Coronary artery (tissue), 2 donors: ENCODE measurements at places on chromosomes 11 and 22.

- no peak for DNase-seq
Observed at GRCh38 chr22:47064016-47064415, 301.6 kb downstream of the TBC1D22A start.

DNA sequence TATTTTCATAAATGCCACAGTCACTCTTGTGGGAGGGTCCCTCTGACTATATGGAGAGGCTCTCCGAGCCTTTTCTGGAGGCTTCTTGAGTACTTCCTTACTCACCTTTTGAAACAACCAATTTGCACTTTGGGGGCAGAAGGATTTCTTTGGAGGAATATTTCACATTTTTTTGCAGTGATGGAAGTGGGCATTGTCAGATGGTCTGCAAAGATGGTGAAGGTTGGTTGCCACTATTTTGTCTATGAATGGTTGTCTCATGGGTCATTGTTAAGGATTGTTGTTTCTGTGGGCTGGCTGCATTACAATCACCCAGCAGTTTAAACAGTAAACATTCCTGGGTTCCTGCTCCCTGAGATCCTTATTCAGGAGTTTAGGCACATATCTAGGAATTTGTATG is 388.2 kb downstream of the TMEM135 start:
- no peak for DNase-seq

DNA sequence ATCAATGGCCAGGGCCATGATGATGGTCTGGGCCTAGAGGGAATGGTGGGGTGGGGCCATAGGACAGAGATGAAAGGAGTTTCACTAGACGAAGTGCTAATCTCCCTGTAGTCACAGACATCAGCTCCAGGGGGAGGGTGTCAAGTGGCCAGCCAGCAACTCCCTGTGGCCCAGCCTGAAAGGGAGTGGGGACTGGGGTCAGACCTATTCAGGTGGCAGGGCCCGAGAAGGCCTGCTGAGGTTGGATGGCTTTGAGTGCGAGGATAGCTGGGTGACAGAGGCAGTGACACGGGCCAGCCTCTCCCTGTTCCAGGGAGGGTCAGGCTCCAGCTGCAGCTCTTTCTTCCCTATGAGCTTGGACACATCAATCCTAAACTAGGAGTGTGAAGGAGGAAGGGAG is 11.0 kb downstream of the TOB2 start:
- no peak for DNase-seq

- DNase-seq, result no peak
Observed at GRCh38 chr11:122634501-122634900, 21.0 kb upstream of the UBASH3B start.

DNA sequence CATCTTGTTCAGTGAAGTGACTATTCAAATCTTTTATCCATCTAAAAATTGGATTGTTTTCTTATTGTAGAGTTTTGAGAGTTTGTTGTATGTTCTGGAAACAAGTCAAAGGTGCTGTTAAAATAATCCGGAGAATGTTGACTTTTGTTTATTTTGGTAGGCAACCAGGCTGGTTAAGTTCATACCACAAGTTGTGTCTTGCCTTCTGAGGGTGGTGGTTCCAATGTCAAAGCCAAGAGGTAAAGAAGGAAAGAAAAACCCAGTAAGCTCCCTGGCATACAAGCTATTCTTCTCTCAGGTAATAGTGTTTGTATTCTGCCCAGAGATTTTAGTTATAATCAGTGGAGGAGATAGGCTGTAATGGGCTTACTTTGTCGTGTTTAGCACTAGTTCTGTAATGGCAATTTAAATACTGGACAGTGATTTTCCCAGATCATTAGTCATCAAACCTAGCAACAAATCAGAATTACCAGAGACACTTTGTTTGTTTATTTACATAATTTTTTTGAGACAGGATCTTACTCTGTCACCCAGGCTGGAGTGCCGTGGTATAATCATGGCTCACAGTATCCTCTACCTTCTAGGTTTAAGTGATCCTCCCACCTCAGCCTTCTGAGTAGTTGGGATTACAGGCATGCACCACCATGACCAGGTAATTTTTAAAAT is 15.1 kb upstream of the CSRP3 start:
- no peak for DNase-seq

GRCh38 chr11:126415128-126415527 is 59.6 kb downstream of the ST3GAL4 start:
- DNase-seq, result peak; percentile 91

DNA sequence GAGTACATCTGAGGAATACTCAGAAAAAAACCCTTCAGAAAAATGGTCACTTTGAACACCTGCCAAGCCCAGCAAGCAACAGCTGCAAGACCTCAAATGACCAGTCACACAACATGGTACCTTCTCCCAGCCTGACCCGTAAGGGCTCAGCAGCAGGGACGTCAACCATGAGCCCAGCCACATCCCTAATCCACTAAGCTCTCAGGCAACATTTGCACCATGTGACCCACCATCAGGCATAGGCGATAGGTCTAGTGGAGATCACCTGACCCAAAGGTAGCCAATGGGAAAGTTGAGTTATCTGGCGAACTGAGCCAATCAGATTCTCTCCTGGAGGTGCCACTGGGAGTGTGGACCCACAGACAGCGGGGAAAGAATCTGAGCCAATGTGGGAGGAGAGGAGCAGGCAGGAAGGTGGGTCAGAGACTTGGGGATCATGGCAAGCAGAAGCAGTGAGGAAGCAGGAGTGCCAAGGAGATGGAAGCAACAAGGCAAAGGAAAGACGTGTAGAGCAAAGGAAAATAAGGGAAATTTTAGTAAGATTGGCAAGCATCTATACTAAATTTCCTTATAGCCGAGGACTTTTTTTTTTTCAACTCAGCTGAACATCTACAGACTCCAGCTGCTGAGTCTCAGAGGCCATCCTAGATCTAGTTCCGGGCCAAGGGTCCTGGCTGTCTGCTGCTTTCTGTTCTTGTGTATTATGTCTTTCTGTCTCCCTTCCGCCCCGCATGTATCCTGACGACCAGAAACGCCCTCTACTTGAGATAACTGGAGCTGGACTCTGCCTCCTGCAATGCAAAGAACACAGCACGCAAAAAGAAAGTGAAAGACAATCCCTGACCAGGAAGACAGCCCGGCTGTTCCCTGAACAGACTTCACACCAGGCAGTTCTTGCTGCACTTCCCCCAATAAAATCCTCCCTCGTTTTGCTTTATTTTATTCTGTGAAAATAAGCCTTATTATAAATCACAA is 11.0 kb upstream of the PLAAT2 start:
- DNase-seq, result no peak

DNA sequence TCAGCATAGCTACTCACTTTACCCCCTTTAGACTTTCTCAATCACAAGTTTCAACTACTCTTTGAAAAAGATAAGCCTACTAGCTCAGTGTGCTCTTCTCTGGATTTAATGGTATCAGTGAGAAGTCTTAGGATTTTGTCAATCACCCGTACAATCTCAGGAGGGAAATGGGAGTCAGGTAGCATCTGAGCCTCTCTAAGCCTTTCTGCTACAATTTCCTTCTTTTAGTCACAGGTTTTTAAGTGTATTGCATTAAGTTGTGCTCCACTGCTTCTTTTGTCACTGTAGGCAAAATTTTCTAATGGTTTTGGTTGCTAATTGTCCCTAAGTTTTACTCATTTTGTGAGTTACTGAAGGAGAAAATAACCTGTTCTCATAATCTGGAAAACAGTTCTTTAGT is 758.5 kb upstream of the CCDC90B start:
- DNase-seq, result no peak

- peak; percentile 41 for DNase-seq
Observed at GRCh38 chr22:39130892-39131855, 21.3 kb downstream of the CBX7 start.

GRCh38 chr11:117704395-117705100 is 92.5 kb downstream of the DSCAML1 start:
- no peak for DNase-seq

- no peak for DNase-seq
Observed at GRCh38 chr22:23217171-23218052, 37.1 kb downstream of the BCR start.

DNA sequence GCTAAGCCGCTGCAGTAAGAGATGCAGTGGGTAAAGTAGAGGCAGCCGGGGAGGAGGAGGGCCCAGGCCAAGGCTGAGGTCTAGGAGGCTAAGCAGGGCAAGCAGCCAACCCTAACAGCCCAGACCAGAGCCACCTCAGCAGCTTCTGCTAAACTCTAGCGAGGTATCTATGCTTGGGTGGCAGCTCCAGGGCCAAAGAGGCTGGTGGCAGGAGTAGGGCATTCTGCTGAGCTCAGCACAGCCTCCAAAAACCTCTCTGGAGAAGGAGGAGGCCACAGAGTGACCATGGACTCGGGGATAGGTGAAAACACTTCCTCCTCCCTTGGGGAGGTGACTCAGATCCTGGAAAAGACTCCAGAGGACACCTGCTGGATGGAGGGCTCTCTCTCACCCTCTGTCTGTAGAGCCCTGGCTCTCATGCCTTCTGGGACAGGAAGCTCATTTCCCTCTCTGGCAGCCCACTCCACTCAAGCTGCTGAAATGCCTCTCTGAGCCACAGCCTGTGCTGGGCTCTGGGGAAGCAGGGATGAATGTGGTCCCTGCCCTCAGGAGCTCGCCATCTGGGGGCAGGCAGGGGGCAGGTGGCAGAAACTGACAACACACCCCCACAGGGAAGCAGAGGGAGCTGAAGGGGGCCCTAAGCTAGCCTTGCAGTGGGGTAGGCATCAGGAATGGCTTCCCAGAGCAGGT is 16.5 kb upstream of the TPBGL start:
- DNase-seq, result no peak

- DNase-seq, result peak; percentile 56
Observed at GRCh38 chr11:71307811-71308645, 55.7 kb upstream of the SHANK2 start.
